ENCODE measurements at places on chromosomes 7 and 10.
A peak's percentile ranks its signal among the peaks of the same experiment; 100 is the strongest.

DNA sequence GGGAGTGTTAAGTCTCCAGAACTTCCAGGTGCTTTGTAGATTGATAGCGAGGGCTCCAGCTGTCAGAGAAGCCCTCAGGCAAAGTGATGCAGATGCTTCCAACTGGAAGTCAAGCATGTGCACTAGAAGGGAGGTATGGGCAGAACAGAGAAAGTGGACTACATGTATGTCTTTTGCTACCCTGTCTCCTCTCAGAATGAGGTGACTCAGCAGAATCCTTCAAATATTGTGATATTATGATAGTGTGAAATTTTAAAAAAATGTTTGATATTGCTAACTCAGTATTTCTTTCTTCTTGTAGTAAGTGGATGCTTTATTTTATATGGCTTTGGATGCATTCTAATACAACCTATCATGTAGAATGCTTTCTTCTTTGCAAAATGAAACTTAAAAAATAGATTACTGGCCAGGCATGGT lies 138.9 kb upstream of the SVIL start:
- no peak for DNase-seq

DNA sequence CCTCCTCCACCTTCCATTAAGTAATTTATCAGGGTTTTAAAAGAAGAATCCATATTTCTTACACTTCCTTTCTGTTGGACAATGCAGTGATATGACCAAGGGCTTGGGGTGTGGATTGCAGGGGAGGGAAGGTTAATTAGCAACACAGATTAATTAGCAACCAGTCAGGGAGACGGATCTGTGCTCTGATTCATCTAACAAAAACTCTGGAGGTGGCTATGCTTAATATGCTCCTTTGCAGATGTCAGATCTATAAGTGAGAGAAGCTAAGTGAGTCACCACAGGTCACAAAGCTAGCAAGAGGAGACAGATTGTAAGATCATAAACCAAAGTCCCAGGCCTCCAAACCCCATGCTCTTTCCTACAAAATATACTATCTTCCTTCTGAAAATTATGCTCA lies 178.8 kb upstream of the ITGB1 start:
- peak; percentile 95 for DNase-seq

DNA sequence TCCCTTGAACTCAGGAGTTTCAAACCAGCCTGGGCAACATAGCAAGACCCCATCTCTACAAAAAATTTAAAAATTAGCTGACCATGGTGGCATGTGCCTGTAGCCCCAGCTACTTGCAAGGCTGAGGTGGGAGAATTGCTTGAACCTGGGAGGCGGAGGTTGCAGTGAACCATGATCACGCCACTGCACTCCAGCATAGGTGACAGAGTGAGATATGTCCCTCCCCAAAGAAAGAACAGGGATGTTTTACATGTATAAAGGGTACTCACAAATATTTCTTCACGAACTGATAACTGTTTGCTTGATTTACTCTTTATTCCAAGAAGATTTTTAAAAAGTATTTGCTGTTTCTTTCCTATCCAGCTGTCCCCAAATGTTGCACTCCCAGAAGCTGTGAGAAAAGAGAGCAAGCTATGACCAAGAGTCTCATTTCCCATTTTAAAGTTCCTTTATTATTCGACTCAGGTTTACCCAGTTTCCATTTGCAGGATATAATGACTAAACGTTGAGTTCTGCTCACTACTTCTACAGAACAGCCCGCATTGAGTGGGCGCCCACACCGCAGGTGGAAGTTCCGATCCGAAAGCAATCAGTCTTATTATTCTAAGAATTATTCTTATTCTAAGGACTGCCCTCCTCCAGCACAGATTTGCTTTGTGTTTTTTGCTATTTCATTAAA lies 90.7 kb downstream of the APBB1IP start:
- no peak for DNase-seq

DNA sequence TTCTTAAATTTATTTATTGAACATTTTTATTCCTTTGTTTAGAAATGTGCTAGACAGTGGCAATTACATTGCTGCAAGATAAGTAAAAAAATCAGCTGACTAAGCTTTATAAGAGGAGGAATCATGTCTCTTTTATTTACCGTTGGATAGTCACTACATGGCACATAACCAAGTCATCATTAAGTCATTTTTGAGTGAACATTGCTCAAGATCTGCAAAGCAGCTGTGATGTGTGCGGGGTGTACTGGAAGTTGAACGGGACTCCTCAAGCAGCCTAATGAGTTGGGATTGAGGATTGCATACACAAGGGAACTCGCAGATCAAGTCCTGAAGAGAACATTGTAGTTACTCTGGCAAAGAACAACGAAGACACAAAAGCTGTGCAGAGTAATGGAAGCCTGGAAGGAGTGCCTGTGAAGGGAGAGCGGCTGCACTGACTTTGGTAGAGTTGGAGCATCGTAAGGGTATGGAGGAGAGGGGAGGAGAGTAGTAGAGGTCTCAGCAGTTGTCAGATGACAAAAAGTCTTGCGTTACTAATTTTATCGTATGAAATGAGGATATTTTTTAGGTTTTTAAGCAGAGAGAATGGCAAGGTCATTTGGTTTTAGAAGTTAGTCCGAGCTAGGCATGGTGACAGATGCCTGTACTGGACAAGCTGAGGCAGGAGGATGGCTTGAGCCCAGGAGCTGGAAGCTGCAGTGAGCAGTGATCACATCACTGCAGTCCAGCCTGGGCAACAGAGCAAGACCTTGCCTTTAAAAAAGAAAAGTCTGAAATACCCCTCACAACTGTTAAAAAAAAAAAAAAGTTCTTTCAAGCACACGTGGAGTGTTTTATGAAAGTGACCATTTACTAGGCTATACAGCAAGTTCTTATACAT lies 95.1 kb downstream of the BMPR1A start:
- no peak for DNase-seq

GRCh38 chr10:112330607-112331160 lies 43.2 kb upstream of the ACSL5 start:
- no peak for DNase-seq

- no peak for DNase-seq
Measured at GRCh38 chr10:80540981-80541750, 3.5 kb downstream of the SH2D4B start.

GRCh38 chr10:87930934-87931835 lies 67.8 kb downstream of the PTEN start:
- DNase-seq = no peak

DNA sequence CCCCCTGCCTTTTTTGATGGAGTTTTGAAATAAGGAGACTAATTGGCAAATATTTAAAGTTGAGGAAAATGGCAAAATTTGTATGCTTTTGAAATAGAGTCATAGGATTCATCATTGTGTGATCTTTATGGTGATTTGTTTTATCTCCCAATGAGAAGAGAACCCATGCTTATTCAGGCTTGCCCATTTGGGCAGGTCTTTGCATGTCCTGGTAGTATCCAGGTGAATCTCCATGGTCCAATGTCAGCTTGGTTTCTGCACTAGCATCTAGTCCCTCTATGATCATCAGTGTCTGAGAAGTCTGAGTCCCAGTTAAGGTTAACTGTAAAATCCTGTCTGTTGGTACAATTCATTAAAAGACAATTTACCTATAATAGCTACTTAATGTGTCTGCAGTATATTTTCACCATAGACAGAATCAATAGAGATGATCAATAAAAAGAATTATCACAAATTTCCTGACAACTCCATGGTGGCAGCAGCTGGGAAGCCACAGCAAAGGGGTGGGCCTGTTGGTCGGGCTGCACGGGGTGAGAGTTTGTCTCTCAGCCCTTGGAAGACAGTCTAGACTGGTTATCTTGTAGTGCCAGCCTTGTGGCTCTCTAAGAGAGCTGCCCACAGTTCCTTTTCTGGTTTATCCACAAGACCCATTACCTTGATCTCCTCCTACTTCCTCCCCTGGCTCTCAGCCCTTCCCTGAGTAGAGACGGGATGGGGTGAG lies 22.2 kb upstream of the BMPER start:
- no peak for DNase-seq

DNA sequence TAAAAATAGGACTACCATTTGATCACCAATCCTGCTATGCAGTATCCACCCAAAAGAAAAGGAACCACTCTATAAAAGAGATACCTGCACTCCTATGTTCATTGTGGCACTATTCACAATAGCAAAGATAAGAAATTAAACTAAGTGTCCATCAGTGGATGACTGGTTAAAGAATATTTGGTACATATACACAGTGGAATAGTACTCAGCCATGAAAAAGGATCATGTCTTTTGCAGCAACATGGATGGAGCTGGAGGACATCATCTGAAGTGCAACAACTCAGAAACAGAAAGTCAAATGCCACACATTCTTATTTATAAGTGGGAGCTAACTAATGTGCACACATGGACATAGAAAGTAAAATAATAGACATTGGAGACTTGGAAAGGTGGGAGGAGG lies 116.4 kb downstream of the PFKFB3 start:
- no peak for DNase-seq

- DNase-seq = no peak
Measured at GRCh38 chr7:136275794-136276193, 298.6 kb upstream of the MTPN start.

- DNase-seq = no peak
Measured at GRCh38 chr7:97001656-97002554, 3.4 kb upstream of the DLX6 start.

DNA sequence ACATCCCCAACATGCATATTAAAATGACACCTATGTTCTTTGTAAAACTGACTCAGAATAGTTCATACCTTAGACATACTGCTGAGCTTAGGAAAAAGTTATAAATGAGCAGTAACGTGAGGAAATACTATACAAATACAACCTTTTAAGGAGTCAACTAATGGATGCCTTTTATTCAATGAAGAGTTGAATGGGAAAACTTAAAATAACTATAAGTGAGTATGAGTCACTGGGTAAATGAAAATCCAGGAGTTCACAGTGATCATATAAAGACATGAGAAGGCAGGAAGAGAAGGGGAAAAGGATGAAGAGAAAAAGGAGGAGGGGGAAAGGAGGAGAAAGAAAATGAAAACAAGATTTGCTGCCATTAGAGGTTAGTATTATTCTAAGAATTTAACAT lies 157.8 kb upstream of the PCDH15 start:
- DNase-seq = no peak

GRCh38 chr7:81029511-81029910 lies 110.7 kb upstream of the SEMA3C start:
- DNase-seq = no peak

GRCh38 chr10:3382092-3382491 lies 209.5 kb upstream of the PITRM1 start:
- DNase-seq = no peak

DNA sequence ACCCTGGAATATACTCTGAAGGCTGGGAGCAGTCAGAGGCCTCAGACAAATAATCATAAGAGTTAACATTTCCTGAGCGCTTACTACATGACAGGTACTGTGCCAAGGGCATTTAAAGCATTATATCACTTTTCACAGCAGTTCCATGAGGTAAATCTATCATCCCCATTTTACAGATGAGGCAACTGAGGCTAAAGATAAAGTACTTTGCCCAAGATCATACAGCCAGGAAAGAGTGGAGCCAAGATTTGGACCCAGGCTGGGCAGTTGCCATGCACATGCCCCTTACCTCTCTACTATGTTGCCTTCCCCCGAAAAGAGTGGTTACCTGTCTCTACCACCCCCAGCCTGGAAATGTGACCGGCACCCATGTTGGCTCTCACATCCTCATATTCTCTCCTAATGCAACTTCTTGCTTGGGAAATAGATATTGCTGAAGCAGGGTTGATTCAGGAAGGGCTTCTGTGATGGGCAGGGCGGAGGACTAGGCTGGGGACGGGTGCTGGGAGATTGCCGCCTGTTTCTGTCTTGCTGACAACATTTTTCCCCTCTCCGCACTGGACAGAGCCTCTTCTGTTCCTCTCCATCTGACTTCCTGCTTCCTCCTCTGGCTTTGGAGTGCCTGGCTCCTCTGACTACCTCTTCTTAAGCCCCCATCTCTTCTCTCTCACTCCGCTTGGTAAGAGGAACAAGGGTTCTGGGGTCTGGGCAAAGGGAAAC lies 13.8 kb downstream of the SMO start:
- no peak for DNase-seq

GRCh38 chr7:74604326-74605020 lies 53.0 kb upstream of the GTF2I start:
- peak; percentile 44 for DNase-seq

DNA sequence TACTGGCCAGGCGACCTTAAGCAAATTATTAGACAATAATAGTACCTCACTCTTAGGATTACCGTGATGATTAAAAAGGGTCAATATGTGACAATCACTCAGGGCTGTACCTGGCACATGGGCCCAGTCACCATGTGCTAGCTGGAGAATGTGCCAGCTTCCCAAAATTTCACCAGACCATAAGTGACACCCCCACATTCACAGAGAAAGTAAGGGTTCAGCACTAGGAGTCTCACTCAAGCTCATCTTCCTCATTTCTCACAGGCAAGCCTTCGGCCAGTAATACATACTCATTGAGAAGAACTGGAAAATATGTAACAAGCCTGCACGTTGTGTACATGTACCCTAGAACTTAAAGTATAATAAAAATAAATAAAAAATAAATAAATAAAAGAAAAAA lies 22.4 kb upstream of the C10orf71 start:
- no peak for DNase-seq

DNA sequence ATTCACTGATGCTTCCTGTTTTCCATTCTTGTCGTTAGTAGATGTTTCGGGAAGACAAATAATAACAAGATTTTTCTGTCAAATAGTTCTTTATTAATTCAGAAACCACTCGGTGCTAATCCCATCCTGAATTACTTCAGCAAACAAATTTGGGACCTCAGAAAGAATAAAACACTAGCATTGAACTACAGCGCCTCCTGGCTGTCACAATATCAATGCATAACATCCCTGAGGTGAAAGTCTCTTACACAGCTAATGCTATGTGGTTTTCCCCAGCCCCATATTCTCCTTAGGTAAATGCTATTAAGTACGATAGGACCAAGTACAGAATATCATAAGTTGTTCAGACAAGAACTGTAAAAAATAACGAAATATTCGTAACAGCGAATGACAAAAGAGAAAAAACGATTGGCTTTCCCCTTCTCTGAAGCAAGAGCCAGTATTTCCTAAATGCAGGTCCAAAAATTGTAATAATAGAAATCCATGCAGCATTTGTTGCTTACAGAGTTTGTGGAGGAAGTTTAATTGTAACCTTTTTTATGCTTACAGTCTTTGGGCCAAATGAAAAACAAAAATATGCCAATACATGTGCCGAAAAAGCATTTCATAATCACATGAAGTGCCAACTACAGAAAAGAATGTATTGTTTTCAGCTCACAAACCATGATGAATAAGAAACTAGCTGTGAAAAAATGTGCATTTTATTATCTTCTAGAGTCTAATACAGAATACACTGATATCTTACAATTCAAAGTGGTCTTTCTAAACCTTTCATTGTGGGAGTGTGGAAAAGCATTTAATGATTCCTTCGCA lies 47.3 kb downstream of the MYPN start:
- DNase-seq = peak; percentile 20

- DNase-seq = no peak
Measured at GRCh38 chr7:8094164-8095140, 125.9 kb downstream of the GLCCI1 start.

GRCh38 chr10:62806251-62806650 lies 1.7 kb downstream of the ADO start:
- DNase-seq = no peak

GRCh38 chr7:45869426-45869825 lies 3.5 kb downstream of the CCDC201 start:
- no peak for DNase-seq

- DNase-seq = no peak
Measured at GRCh38 chr10:128386231-128386630, 260.0 kb upstream of the MKI67 start.

- DNase-seq = no peak
Measured at GRCh38 chr7:47336472-47337425, 245.2 kb downstream of the TNS3 start.

Measured in RCC 7860 (cell line).